Suppressor macrophage treated with lipopolysaccharide for 1 hour (primary cell): ENCODE measurements at places on chromosomes 3 and 15.

GRCh38 chr15:84795186-84795585, 22.0 kb upstream of the ALPK3 start:
- no peak for DNase-seq

- no peak for DNase-seq
Measured at GRCh38 chr3:193506921-193507320, 47.8 kb downstream of the ATP13A4 start.

GRCh38 chr15:89893027-89893426, 767 bp downstream of the AP3S2 start:
- peak; percentile 86 for DNase-seq

DNA sequence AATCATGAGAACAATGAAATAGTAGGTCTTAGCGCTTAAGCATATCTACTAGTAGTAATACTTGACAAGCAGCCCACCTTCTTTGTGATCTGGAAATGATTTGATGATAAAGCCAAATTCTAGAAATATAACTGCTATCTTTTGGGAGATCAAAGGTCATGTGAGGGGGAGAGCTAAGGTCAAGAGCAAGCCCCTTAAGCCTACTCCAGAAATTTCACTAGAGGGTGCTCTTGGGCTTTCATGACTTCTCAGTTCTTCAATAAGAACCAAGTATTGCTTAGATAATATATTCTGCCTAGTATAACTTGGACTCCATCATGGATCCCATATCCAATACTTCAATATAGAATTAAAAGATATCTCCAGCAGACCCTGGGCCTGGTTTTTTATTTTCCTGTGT, 319.6 kb downstream of the ZBTB20 start:
- DNase-seq, result peak; percentile 67

- no peak for DNase-seq
Measured at GRCh38 chr3:78101384-78101783, 1061.5 kb downstream of the ROBO2 start.

DNA sequence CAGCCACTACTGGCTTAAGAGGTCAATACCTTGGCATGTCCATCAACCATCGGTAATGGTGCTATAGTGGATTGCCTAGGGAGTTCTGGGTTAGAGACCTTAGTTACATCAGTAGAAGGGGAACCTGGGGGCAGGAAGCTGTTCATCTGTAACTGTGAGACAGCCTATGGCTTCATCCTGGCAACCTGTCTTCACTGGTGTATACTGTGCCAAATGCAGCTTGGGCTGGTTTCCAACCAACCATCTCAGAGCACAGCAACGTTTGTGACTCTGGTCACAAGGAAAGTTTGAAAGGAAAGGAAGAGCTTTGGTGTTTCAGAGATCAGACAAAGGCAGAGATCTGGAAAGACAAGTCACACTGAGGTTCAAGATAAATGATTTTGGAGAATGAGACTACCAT, 93.8 kb downstream of the TJP1 start:
- DNase-seq, result no peak

- peak; percentile 61 for DNase-seq
Measured at GRCh38 chr3:51942603-51943450, 664 bp downstream of the PARP3 start.
